ENCODE measurements at places on chromosomes 5 and 9.

DNA sequence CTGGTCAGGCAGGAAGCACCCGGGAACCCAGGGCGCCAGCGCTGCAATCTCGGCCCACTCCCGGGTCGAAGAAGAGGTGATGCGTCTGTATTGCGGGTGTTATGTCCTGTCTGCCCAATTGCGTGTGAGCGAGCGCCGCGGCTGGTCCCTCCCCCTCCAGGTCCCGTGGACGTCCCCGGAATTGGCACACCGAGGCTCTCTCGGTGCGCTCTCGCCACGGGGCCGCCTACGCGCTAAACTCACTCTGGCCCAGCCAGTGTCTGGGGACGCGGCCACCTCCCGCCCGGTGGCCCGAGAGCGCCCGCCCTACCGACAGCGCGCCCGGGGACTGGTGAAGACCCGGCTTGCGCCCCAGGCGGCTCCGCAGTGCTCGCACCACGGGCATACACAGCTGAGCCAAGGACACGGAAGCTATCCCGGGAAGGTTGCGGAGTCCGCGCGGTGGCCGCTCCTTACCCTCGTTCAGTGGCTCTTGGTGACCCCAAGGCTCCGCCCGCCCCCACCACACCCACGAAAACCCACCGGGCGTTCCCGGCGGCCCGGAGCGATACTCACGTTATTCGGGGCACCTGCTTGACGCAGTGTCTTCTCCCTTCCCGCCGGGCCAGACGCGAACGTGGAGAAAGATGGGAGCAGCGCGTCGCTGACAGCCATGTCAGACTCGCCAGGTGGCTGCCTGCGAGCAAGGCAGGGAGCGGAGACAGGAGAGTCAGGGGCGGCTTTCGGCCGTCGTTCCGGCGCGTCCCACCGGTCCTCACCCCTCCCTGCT, 1.0 kb downstream of the KLF4 start:
- DNase-seq, result peak; percentile 75

DNA sequence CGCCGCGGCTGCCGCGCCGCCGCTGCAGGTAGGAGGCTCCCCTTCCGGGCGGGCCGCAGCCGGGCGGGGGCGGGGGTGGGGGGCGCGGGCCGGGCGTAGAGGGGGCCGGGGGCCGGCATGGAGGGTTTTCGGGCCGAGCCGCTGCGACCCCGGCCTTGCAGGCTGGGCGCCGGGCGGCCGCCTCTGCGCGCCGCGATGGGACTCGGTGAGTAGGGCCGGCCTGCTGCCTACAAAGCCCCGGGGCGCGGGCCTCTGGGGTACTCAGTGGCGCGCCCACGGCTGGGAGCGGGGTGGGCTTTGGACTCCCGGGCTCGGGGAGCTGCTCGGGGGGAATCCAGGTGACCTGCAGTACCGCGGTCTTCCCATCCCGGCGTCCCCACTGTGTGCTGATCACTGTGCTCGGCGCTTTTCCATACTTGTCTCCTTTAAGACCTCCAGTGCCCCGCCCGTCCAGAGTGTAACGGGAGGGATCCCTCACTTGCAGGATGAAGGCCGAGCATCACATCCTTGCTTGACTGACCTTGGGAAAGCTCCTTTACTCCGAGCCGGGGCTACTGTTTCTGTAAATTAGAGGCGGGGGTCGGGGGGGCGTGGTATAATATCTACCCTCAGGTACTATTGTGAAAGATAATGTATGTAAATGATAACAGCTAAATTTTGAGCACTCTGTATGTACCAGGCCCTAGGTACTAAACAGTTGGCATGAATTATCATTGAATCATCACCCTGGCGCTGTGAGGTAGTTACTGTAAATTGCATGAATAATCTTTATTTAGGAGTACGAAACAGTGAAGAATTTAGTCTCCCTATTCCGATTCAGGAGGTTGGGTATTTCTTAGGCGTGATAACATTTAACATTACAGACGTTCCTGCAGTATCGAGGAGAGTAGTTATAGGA, 672 bp downstream of the MSANTD3 start:
- DNase-seq, result peak; percentile 75

GRCh38 chr5:113166852-113167366, 190.3 kb downstream of the DCP2 start:
- DNase-seq, result no peak

DNA sequence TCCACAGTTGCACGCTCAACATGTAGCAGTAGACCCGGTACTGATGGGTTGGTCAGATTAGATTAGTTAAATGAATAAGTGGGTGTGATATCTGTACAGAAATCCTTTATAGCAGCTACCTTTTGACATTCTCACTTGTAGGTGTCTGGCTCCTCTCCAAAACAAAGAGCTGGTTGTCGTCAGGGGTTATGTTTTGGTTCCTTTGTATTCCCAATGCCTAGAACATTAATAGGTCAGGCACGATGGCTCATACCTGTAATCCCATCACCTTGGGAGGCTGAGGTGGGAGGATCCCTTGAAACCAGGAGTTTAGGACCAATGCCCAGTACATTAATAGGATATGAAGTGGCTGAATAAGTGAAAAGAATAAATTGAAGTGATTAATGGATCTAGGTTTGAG, 182.1 kb downstream of the SNCAIP start:
- DNase-seq, result no peak

DNA sequence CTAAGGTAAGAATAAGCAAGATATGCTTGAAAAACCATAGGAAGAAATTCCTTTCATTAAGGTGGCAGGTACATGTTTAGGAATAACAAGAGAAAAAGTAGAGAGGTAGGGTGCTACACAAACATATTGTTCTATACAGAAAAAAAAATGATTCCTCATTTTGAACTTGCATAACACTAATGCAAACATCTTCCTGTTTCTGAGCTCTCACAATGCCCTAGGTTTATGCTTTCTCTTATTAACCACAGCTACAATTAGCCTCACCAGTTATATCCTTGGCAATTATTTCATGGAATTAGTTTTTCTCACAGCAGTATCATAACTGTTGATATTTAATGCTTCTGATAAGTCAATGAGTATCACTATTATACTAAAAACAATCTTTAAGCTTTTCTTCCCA, 20.7 kb downstream of the CEMIP2 start:
- no peak for DNase-seq

- DNase-seq, result no peak
Observed at GRCh38 chr9:11063263-11063662, 450.5 kb upstream of the PTPRD start.

DNA sequence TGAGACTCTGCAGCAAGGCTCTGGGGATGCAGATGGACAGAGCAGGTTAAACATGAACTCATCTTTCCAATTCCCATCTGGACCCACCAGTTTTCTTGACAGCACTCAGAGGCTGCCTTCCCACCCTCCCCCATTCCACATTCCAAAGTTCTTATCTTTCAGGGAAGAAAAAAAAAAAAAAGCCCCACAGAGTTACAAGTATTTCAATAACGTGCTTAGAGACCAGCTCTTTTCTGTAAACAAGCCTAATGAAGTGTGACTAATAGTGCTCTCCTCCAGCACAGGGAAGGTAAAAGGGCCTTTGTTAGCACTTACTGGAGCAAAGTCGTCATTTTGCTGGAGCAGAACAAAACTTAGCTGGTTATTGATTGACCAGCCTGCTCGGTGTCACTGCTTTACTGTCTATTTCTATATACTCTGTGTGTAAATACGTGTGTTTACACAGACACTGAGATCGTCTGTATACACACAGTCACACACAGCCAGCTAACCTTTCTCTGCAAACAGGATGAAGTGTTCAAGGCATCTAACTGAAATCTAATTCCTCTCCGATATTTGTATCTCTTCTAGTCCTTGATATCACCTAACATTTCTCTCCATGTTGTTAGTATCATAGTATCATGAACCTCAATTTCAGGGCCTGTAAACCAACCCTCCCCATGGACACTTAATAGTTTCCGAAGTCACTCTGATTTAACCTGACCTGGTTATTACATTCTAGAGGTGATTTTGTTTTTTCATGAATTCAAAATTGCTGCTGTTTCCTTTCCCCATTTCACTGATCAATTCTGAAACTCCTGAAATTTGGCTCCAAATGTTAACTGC, 84.9 kb downstream of the ZNF608 start:
- no peak for DNase-seq

- no peak for DNase-seq
Observed at GRCh38 chr9:129097671-129098306, 12.8 kb downstream of the CRAT start.

DNA sequence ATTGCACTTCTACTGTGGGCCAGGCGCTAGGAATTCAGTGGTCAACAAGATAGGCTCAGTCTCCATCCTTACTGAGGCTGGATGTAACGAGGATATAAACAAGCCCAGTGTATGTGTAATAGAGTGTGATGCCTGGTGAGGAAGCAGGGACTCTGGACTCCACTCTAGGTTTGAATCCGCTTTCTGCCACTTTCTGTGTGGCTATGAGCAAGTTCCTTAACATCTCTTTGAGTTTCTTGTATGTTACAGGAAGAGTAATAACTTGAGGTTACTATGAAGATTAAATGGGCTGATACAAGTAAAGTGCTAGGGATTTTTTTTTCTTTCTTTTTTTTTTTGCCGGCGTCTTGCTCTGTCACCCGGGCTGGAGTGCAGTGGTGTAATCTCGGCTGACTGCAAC, 12.4 kb downstream of the DOCK2 start:
- no peak for DNase-seq

- no peak for DNase-seq
Observed at GRCh38 chr9:127705577-127706379, 1.0 kb upstream of the CFAP157 start.

- no peak for DNase-seq
Observed at GRCh38 chr5:151670083-151670686, 16.5 kb downstream of the SPARC start.

DNA sequence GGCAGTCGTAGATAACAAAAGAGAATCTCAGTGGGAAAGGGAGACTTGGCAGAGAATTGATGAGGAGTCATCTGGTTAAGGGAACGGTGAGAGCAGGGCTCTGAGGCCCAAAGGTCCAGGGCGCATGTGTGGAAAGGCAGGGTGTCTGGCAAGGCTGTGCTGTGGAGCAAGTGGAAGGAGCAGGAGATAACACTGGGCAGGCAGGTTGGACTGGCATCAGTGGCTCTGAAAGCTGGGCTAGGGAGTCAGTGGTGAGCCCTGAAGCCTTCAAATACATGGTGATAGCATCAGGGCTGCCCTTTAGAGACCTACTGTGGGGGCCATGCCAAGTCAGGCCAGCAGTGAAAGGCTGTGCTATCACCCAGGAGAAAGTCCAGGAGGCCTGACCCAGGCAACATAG, 131.3 kb downstream of the GABBR2 start:
- DNase-seq, result no peak

DNA sequence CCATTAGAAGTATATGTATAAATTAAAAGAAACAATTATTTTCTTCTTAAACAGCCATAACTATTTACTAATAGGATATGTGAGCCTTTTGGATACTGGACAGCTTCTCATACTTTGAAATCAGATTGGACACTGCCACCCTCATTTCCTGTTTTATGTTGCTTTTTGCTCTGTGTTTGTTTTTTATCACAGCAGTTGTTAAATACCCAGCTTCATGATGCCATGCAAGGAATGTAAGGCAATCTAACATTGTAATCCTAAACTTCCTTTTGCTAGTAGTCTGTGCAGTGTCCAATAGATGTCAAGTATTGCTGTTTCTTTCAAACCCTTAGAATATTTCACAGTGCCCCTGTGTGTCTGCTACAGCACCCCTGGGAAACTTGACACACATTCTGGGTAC, 56.2 kb downstream of the CNTLN start:
- no peak for DNase-seq

- DNase-seq, result no peak
Observed at GRCh38 chr5:164357395-164358033, 852.1 kb downstream of the MAT2B start.

GRCh38 chr9:16252616-16253015, 617.9 kb downstream of the BNC2 start:
- DNase-seq, result no peak

GRCh38 chr9:115300116-115300515, 182.2 kb upstream of the TNC start:
- no peak for DNase-seq

DNA sequence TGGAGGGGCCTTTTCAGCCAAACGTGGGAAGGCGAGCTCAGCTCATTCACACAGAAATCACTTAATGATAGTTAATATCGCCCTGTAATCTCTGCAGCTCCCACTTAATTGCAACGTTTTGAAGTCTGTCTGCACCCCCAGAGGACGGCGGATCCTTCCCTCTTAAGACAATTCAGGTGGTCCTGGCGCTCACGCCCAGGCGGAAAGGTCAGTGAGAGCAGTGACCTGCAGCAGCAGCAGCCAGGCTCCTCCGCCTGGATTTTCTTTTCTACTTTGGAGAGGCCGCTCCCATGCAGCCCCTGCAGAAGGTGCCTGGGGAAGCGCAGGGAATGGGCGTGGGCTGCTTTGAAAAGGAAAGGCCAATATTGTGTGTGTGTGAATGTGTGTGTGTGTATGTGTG, 400.9 kb upstream of the IRX1 start:
- no peak for DNase-seq

DNA sequence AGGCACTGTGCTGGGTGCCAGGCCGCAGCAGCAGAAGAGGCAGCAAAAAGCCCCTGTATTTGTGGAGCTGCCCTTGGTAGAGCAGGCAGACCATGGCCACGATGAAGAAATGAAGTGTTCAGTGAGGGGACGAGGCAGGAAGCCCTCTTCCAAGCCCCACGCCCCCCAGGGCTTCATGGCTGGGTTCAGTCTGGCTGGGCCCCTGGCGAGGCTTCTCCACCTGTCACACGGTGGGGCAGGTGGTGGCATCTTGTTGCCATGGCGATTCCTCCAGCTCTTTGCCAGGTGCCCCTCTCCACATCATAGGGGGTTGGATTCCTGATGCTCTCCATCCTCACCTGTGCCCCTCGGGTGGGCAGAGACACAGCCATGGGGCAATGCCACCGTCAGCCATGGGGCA, 21.5 kb downstream of the ADGRD2 start:
- DNase-seq, result no peak

DNA sequence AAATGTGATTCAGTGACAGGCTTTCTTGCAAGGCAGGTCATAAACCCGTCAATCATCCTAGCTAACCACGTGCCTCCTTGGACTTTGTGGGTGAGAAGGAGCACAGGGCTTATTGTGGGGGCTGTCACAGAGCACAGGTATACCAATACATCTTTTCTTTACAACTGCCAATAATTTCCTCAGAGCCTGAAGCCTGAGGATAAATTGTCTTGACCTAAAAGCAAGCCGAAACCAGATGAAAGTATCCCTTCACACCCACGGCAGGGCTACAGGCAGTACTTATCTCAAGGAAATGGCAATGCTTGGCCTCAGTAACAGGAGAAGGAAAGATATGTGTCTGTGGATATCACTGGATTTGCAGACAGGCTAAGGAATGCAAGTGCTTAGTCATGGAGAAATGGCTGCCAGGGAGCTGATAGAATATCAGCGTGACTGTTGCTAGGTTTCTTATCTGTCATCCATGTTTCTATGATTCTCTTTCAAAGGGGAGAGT, 90.3 kb upstream of the ZNF366 start:
- DNase-seq, result no peak

DNA sequence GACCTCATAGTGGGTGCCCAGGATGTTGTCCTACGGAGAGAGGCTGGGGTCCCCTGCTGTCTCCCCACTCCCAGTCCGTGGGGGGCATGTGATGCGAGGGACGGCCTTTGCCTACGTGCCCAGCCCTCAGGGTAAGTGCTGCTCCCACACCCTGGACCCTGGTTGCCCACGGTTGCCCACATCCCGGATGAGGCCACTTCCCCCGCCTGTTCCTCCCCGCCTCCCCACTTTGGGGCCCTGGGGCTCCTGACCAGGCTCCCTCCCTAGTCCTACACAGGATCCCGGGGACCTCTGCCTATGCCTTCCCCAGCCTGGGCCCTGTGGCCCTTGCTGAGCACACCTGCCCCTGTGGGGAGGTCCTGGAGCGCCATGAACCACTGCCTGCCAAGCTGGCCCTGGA, 1.5 kb downstream of the SLC34A1 start:
- DNase-seq, result no peak

GRCh38 chr9:83919111-83919510, 2.1 kb downstream of the KIF27 start:
- no peak for DNase-seq
